ENCODE measurements at places on chromosomes 12 and 14.

GRCh38 chr14:101775826-101776225 lies 14.3 kb downstream of the PPP2R5C start:
- DNase-seq, result no peak

- DNase-seq, result no peak
Measured at GRCh38 chr12:22657538-22657937, 32.6 kb downstream of the ETNK1 start.

DNA sequence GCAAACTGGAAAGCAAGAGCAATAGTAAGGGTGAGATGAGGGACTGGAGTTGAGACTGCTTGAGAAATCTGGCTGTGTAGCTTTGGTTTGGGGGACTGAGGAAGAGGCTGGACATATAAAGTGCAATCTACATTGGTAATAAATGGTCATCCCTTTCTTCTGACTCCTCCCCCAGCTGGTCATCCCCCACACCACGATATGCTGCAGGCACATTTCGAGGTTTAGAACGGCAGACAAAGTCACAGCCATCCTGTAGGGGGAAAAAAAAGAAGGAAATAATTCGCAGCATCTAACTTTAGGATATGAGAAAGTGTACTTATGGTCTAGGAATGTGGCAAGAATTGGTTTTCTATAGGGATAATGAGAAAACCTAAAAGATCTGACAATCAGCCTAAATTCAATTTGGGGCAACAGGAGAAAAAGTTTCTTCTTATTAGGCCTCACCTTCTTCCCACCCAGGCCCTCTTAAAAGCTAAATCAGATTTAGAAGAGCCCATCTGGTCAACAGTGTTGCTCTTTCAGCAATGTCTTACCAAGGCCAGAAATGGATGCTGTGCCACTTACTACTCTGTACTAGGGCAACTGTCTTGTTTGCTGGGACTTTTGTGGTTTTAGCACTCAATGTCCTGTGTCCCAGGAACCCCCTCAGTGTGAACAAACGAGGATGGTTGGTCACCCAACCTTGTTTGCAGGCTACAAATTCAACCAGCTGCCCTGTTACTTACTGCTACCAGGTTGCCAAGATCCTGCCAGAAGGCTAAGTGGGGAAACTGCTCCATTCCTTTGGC lies 7.6 kb downstream of the M6PR start:
- no peak for DNase-seq

GRCh38 chr12:72264548-72265175 lies 7.5 kb upstream of the TRHDE start:
- DNase-seq, result no peak
